ENCODE measurements at places on chromosomes 1 and 21.

- DNase-seq, result peak; percentile 37
These were observed 87.8 kb upstream of the S1PR1 start for GRCh38 chr1:101148980-101149379.

DNA sequence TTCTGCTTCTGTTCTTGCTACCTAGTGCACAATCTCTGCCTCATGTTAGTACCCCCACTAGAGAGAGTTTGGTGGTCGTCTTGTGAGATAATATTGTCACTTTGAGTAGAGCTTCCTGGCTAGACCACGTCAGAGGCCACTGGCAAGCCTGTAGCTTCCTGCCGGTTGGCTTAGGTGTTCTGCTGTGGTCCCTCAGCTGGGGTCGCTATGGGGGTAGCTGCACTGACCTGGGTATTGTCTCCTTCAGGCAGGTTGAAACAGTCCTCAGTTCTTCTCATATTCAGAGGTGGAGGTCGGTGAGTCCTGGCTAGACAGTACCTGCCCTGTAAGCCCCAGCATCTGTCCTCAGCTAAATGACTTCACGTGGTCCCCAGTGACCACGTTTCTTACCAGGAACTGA is 86.2 kb downstream of the C1orf94 start:
- no peak for DNase-seq

DNA sequence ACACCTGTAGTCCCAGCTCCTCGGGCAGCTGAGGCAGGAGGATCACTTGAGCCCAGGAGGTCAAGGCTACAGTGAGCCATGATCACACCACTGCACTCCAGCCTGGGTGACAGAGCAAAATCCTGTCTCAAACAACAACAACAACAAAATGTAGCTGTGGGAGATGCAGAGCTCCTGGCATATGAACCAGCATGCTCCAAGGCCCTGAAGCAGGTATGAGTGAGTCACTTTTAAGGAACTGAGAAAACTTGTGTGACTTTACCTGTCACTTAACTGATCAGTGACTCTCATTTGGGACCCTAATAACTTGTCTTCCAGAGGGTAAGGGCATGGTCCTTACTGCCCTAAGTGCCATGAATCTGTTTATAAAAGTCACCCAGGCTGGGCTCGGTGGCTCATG is 19.4 kb upstream of the TMEM222 start:
- DNase-seq, result no peak

- no peak for DNase-seq
These were observed 2.8 kb downstream of the CD58 start for GRCh38 chr1:116567790-116568661.

DNA sequence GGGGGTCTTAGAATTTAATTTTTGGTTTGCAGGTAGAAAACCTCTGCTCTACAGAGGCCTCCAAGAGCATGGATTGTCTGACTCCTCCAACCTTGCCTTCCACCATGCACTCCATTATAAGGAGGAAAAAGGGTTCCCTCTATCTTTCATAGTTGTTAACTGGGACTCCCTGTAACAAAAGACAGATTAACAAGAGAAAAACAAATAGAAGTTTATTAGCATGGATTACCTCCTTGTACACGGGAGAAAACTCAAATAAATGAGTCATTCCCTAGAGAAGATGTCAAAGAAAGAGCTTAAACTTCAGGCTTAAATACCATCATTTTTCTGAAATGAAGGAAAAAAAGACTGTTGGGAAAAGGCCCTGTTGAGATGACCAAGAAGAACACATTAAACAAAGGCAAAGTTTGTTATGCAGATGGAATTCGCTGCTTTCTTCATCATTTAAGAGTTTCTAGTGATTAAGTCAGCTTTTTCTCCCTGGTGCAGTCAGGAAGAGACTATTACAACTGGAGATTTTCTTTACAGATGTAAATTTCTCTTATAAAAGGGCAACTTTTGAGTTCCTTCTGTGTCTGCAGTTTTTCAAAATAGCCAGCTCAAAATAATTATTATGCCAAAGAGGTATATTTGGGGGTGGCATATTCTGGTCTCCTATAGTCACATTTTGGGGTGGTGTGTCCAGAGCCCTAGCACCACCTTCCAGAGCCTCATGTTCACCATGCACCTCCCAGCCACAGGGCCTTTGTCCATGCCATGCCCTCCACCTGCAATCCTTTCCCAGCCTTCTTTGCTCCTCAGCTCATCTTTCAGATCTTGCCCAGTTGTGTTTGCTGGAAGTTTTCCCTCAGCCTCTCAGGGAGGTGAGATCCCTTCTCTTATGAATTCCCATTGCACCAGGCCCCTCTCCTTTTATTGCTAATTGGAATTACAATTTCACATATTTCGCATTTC is 63.1 kb upstream of the KLHDC7A start:
- DNase-seq, result no peak

DNA sequence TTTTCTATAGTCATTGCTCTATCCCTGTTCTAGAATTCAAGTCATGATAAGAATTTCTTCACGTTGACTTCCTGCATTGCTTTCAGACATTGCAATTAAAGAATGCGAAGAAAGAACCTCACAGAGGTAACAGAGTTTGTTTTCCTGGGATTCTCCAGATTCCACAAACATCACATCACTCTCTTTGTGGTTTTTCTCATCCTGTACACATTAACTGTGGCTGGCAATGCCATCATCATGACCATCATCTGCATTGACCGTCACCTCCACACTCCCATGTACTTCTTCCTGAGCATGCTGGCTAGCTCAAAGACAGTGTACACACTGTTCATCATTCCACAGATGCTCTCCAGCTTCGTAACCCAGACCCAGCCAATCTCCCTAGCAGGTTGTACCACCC is 10.6 kb downstream of the APCS start:
- no peak for DNase-seq

DNA sequence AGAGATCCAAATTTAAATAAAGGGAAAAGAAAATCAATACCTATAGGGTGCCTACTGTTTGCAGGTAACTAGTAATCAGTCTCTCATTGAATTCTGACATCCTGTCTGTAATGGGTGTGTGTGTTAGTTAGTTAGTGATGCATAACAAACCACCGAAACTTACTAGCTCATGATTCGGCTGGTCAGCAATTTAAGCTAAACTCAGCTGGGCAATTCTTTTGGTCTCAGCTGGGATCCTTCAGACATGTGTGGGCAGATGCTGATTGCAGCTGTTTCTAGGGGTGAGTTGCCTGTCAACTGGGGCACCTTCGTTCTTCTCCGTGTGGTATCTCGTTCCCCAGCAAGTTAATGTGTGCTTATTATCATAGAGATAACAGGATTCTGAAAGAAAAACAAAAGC is 40.2 kb upstream of the ZNF124 start:
- DNase-seq, result no peak

- DNase-seq, result no peak
These were observed 56.0 kb downstream of the CLIC6 start for GRCh38 chr21:34724857-34725195.

DNA sequence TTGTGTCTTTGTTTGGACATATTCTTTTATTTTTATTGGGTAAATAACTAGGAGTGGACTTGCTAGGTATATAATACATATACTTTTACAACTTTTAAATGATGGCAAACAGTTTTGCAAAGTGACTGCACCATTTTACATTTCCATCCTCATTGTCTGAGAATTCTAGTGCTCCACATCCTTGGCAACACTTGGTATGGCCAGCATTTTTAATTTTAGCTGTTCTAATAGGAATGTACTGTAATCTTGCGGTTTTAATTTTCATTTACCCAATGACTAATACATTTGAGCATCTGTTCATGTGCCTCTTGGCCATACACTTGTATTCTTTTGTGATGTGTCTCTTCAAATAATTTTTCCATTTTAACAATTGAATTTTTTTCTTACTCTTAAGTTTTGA is 37.0 kb upstream of the ATP6V1G3 start:
- no peak for DNase-seq

DNA sequence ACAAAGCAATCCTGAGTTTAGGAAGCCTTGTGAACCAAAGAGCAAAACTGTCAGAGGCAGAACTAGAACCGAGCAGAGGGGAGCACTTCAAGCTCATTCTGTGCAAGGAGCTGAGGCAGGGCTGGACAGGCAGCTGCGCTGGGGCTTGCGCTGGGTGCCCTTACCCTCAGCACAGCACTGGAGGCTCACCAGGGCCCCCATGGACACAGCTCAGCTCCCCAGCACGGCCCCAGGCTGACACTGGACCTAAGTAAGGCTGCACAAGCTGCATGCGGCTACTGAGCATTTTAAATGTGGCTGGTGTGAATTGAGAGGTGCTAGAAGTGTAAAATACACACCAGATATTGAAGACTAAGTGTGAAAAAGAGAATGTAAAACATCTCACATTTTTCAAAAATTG is 22.1 kb downstream of the TMEM63A start:
- peak; percentile 27 for DNase-seq

GRCh38 chr1:209527993-209528717 is 55.4 kb upstream of the CAMK1G start:
- no peak for DNase-seq

DNA sequence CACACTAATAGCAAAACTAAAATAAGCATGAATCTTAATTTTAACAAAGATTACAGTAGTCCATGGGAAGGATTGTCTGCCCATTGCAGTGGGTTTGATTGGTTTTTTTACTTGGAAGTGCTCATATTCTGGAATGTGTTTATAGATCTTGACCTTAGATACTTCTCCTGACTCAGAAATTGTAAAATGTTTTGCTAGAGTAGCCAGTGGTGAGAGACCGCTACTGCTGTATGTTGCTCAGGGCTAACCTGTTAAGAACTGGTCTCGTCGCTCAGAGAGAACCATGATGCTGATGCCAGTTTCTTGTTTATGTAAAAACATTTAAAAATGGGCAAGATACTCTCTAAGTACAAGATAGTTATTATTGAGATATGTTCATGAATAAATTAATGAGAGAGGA is 99.9 kb downstream of the ROR1 start:
- no peak for DNase-seq
